ENCODE measurements at places on chromosomes 6 and 20.

GRCh38 chr6:135465307-135465706, 32.2 kb downstream of the AHI1 start:
- DNase-seq: no peak
- no peaks in the 10 kb centered on the region for H3K27me3 ChIP-seq
- H3K36me3 ChIP-seq: peaks cover 5% of the 10 kb centered on the region
- H3K4me1 ChIP-seq: no peaks in the 10 kb centered on the region

DNA sequence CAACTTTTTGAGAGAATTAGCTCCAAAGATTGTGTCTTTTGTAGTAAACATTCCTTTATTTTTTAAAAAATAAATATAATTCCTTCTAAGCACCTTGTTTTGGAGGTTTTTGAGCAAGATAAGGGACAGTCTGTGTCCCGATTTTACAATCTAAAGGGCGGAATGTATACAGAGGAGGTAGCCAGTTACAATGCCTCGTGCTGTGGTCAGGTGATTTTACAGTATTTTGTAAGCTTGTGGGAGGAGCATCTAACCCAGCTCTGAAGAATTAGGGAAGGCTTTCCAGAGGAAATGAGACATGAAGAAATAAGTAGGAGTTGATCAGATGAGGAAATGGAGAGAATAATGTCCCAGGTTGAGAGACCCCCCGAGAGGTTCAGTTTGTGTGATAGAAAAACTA, 1.3 kb downstream of the HINT3 start:
- peaks cover 25% of the 10 kb centered on the region for H3K4me1 ChIP-seq
- peak overlapping the region; percentile 88 for H3K27ac ChIP-seq
- H3K4me3 ChIP-seq: peak overlapping the region; percentile 92
- H3K36me3 ChIP-seq: peaks cover 3% of the 10 kb centered on the region
- no peaks in the 10 kb centered on the region for H3K27me3 ChIP-seq

DNA sequence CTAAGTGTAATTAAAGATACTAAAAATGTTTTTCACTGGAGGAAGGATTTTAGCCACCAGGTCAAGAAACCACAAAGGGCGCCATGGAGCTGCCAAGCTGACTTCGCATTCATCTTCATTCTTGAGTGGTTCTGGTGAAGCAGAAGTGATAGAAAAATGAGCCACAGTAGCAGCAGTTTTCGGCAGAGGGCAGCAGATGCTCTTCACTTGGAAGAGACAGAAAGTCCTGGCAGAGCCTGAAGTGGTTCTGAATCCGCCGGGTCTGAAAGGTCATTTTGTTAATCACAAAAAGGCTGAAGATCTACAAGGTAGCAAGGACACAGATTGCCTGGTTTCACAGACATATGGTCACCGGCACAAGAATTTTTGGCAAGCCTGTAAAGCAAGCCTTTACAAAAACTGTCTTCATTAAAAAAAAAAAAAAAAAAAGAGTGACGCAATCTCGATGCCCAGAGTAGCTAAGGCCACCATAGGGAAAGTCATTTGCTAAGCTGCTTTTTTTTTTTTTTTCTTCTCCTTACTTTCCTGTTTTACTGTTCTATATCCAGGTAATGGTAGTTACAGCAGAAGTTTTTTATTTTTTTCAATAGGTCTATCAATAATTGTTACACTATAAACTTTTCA, 345.1 kb upstream of the AGPAT4 start:
- no peaks in the 10 kb centered on the region for H3K27me3 ChIP-seq
- no peak for DNase-seq
- no peak overlapping the region for H3K4me3 ChIP-seq
- H3K4me1 ChIP-seq: no peaks in the 10 kb centered on the region
- no peak overlapping the region for H3K27ac ChIP-seq

DNA sequence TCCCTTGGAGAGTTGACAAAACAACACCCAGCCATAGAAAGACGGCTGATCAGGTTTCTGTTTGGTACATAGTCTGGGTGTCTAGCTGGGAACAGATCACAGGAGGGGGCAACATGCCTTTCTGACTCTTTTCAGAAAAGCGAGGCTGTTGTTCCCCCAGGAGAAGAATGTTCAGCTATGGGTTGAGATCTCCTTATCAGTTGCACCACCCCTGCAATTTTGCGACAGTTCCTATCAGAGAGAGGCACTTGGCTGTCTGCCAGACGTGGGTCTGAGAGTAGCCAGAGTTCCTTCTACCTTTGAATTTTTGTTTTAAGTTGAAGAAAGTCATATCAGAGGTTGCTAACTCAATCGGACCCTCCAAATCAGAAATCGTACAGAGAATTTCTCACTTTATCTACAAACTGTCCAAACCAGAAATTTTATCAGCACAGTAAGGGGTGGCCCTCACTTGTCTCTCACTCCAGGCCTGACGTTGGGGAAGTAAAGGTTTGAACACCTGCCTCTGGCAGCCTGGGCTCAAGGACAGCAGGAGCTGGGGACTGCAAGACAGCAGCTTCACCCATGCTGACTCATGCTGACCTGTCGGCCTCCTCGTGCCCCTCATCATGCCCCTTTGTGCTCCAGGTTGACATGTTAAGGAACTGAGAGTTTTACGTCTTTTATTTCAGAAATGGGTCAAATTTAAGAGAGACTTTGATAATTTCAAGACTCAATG, 42.3 kb downstream of the TMC2 start:
- no peaks in the 10 kb centered on the region for H3K36me3 ChIP-seq
- H3K27me3 ChIP-seq: peaks cover 40% of the 10 kb centered on the region
- H3K27ac ChIP-seq: no peak overlapping the region
- H3K4me3 ChIP-seq: no peak overlapping the region

DNA sequence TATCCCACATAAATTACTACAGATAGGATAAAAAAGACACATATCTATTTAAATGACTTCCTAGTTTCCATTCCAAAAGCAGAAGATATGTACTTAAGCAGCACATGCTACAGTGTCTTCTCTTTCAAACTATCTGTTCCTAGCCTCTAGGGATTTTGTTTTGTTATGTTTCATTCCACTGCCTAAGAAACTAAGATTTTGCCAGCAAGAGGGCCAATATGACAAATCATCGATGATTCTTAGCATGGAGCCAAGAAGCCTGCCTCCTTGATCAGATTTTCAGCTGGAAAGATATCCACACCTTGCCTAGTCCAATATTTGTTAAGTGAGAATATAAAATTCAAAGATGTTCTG, 7.0 kb downstream of the SNX5 start:
- H3K4me1 ChIP-seq: peaks cover 74% of the 10 kb centered on the region
- peak overlapping the region; percentile 26 for H3K27ac ChIP-seq
- no peak for DNase-seq
- H3K4me3 ChIP-seq: no peak overlapping the region
- H3K27me3 ChIP-seq: no peaks in the 10 kb centered on the region
- peaks cover 95% of the 10 kb centered on the region for H3K36me3 ChIP-seq

GRCh38 chr6:152957796-152958195, 25.0 kb downstream of the FBXO5 start:
- H3K4me3 ChIP-seq: no peak overlapping the region
- no peaks in the 10 kb centered on the region for H3K4me1 ChIP-seq
- no peak for DNase-seq
- no peaks in the 10 kb centered on the region for H3K27me3 ChIP-seq
- H3K27ac ChIP-seq: no peak overlapping the region

Data from DND-41 (cell line).